Foreskin fibroblast (primary cell): ENCODE measurements at places on chromosomes 2 and 18.
A peak's percentile ranks its signal among the peaks of the same experiment; 100 is the strongest.

- DNase-seq: peak; percentile 25
Observed at GRCh38 chr2:120037995-120038541, 25.2 kb downstream of the EPB41L5 start.

DNA sequence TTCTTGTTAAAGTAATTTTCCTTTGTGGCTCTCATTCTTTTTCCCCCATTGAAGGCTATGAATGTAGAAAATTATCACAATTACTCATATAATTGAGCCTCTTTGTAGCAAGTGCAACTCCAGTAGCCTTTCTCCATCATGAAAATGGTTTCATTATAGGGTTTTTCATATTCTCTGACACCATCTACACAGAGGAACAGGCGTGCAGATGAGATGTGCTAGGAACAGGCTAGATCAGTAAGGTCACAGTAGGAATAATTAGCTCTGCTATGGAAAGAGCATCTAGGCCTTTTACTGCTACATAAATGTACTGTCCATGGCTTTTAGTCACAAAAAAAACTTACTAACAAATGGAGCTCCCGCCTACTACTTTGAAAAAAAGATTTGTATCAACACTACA, 12.6 kb upstream of the DLX1 start:
- no peak for DNase-seq

- DNase-seq: no peak
Observed at GRCh38 chr2:30400151-30400954, 46.7 kb upstream of the LCLAT1 start.

DNA sequence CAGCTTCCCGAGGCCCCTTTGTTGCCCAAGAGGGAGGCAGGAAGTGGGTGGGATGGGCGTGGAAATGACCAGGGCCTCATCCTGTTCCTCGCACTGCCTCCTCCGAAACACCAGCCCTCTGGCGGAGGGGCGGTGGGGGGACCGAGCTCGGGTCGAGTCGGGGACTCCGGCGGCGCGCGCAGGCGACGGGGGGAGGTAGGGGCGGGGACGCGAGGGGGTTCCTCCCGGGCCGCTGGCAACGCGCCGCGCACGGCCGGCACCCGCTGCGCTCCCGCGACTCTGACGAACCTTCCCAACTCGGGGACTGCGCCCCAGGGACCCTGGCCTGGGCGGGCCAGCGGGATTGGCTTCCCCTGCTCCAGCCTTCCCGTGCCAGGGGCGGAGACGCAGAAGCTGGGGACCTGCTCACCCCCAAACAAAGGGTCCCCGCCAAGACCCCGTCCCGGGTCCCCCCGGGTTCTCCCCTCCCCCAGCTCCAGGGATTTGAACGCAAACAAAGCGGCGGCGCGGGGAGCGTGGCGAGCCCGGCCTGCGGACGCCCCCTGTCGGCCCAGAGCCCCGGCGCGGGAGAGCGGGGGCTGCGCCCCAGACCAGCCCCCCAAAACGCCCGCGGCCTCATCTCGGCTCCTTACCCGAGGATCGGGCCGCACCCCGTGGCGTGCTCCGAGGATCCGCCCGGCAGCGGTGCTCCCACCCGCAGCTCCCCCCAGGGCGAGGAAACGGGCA, 1.2 kb downstream of the SEMA4C start:
- DNase-seq: peak; percentile 97

DNA sequence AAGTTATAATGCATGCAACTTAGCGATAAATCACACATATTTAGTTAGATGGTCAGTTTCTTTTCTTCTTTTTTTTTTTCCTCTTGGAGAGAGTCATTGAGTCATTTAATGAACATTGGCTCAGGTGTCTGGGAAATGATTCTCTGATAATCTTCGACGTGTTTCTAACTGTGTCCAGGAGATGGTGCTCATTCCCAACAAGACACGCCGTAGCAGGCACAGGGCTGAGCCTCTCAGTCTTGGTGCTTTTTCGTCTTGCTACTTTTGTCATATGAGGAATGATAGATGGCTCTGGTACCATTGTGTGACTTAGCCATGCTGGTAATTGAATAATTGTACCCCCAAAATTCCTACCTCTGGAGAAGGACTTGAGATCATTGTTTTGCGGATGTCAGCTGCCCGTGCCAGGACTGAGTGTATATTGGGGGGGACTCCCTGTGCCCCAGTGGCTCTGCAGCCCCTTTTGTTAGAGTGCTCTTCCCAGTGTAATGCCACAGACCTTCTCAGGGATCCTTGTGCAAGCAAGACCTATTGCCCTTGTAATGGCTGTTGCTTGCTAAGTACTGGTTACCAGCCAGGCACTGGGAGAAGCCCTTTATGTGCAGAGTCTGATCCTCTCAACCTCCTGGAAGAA, 107.6 kb upstream of the CYRIA start:
- peak; percentile 53 for DNase-seq

- DNase-seq: peak; percentile 47
Observed at GRCh38 chr2:75459565-75460310, 101.0 kb downstream of the EVA1A start.

GRCh38 chr2:219726916-219727315, 99.5 kb downstream of the SLC4A3 start:
- DNase-seq: no peak

GRCh38 chr18:54945576-54946125, 13.6 kb downstream of the CCDC68 start:
- DNase-seq: no peak

DNA sequence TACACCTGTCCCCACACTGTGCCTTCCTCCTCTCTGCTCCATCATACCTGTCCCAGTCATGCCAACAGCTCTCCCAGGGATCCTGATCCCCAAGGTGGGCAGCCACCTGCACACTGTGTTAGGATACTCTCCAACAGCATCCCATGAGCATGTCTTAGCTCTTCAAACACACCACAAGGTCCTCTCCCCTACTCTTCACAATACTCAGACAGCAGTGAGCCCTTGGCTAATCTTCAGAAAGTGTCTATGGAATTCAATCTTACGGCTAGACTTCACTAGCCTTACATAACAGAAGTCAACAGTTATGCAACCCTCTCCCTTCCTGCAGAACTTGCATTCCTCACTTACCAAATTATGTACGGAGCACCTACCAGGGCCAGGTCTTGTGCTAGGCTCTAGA, 79.9 kb downstream of the MYO5B start:
- DNase-seq: no peak

DNA sequence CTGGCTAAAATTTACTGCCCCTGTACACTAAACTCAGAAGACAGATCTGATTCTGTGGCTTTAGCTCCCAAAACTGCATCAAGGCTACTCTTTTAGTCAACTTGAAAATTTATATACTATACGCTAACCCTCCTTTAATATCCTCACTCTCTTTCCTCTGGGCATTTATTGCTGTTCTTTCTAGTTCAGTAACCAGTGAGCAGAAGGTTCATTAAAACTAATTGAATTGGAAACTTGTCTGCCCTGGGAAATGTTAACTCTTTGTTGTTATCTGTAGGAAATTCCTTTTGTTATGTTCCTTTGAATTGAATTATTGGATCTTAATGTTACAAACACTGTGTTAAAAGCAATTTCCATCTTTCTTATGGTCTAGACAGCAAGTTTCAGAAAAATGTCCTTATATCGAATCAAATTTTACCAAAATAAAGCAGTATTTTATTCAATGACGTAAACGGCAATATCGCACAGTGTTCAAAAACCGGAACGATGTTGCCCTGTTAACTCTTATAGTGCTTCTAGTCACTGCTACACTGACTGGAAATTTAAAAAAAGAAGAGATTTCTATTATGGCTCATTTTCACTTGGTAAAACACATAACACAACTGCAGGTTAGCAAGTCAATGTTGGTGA, 168.3 kb downstream of the NR4A2 start:
- DNase-seq: no peak

- no peak for DNase-seq
Observed at GRCh38 chr2:21317131-21317530, 193.4 kb downstream of the TDRD15 start.

DNA sequence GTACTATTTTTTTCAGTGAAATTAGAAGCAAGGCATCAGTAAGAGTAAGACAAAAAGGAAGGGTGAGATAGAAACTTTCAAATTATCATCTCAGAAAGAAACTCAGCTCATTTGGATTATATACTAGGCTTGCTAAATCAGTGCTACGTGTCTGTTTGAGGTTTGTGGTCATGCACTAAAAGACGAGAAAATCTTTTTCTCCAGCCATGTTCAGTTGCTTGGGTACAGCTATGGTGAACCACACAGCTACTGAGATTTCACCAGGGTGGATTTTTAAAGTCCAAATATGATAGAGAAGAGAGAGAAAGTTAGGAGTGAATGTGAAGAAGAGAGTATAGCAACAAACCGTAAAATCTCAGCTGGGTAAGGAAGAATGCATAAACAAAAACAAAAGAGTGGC, 161.6 kb downstream of the PTH2R start:
- no peak for DNase-seq

GRCh38 chr2:139099721-139100120, 319.5 kb upstream of the NXPH2 start:
- no peak for DNase-seq

- no peak for DNase-seq
Observed at GRCh38 chr2:179239838-179240237, 24.8 kb downstream of the SESTD1 start.

GRCh38 chr2:230925879-230926765, 1.1 kb upstream of the GPR55 start:
- no peak for DNase-seq

DNA sequence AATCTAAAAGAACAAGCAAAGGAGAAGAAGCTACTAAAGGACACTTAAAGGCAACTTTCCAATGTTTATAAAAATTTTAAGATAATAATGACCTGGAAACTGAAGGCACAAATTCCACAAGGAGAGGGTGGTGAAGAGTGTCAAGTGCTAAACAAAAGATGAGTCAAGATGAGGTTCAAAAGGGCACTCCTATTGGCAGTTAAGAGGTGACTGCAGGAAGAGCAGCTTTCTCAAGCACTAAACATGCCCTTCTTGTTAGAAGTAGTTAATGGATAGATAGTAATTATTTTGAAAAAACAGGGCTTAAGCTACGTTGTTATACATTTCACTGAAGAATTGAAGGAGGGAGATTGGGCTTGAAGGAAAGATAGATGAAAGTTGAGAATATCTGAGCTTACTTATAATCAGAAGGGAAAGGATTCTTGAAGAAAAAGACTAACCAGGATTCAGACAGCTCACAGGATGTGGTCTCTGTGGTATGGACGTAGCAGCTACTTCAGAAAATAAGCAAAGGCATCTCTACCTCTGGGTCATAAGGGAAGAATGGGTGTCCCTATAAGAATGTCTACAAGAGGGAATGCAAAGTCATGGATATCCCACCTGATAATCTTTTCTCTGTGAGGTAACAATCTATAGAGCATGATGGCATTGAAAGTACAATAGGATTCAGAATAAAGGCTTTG, 454.7 kb upstream of the SLC39A10 start:
- peak; percentile 16 for DNase-seq

- DNase-seq: peak; percentile 1
Observed at GRCh38 chr2:228417956-228418355, 236.5 kb upstream of the SPHKAP start.

DNA sequence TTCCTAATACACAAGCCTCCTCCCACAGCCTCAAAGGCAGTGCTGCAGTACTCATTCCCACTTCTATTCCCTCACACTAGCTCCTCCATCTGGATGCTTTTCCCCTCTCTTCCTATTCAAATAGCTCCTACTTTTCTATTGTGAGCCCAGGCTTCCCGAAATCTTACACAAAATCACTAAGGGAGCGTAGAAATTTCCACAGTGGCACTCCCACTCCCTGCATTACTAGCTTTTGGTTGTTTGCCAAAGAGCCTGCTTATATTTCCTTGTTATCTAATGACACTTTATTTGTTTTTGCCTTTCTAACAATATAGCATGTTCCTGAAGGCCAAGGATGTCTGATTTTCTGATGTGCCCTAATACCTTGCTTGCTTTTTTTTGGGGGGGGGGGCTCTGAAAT, 10.9 kb downstream of the EPAS1 start:
- DNase-seq: no peak

DNA sequence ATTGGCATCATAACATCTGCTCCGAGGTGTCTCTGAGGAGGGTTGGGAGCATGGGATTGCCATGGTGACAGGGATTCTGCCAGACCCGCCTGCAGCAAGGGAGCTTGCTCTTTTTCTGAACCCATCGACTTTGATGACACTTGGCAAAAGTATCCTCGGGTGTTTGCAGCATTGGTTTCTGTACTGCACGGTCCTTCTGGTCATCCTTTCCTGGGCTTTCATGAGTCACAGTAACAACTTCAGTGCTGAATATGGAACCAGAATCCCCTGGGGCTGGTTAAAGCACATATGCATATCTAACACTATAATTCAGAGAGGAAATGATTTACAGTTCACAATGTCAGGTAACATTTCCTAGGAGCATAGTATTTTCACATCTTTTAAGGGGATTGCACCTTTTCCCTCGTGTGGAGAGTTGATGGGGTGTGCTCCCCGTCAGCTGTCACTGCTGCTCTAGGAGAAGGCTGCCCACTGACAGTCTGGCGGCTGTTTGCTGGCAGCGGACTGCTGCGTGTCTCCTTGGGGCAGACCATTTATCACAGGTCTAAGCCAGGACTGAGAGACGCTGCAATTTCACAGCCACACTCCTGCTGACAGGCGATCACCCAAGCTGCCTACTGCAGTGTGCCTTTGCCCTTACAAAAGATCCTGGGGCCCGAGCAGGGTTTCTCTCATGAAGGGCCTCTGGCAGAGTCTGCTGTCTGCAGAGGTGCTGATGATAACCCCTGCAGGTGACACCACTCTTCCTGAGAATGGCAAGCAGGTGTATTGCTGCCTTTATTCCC, 425.3 kb downstream of the THSD7B start:
- DNase-seq: peak; percentile 9

DNA sequence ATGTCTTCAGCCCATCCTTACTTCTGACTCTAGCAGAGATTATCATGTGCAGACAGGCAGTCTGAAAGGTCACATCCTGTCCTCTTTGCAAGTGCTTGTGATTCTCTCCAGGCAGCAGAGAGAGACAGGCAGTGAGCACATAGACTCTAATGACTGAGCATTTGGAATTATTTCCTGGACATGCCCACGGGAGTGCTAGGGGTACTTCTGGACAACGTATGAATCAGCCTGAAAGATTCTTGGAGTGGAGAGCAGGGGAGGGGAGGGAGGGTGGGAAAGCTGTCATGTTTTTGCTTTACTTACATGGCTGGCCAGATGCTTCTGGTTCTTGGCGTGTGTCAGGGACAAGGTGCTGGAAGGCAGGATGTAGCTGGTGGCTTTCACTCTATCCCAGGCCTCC, 150.6 kb downstream of the RIF1 start:
- peak; percentile 59 for DNase-seq

DNA sequence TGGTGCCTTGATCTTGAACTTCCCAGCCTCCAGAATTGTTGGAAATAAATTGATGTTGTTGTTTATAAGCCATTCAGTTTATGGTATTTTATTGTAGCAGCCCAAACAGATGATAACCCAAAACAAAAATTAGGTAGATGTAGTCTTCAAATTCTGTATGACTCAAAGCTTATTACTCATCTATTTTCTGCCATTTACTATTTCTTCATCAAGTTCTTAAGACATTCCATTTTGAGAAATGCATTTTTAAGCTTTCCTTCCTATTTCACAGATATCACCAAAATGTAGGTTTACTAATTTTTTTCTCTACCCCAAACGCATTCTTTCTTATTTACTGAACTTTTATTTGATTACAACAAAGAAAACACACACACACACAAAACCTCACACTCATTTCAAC, 148.2 kb downstream of the RND3 start:
- no peak for DNase-seq
